Activated naive CD8-positive, alpha-beta T cell treated with anti-CD3 and anti-CD28 coated beads, Interleukin-2, amount 50 U/mL, for 16 hours (primary cell): ENCODE measurements at places on chromosomes 3 and 15.
A peak's percentile ranks its signal among the peaks of the same experiment; 100 is the strongest.

GRCh38 chr3:55584030-55584429 is 96.9 kb upstream of the WNT5A start:
- no peak for DNase-seq

GRCh38 chr3:157157836-157158235 is 2.1 kb downstream of the CCNL1 start:
- no peak for DNase-seq

GRCh38 chr3:56915966-56916586 is 114.3 kb upstream of the ARHGEF3 start:
- peak; percentile 23 for DNase-seq

DNA sequence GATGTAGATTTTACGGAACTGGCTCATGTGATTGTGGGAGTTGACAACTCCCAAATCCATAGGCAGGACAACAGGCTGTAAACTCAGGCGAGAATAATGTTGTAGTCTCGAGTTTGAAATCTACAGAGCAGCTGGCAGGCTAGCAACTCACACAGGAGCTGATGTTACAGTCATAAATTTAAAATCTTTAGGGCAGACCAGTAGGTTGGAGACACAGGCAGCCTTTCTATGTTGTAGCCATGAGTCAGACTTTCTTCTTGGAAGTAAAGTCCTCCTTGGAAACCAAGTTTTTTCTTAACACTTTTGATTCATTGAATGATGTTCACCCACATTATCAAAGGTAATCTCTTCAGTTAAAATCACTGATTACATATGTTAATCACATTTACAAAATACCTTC is 89.1 kb upstream of the ALCAM start:
- DNase-seq: no peak

DNA sequence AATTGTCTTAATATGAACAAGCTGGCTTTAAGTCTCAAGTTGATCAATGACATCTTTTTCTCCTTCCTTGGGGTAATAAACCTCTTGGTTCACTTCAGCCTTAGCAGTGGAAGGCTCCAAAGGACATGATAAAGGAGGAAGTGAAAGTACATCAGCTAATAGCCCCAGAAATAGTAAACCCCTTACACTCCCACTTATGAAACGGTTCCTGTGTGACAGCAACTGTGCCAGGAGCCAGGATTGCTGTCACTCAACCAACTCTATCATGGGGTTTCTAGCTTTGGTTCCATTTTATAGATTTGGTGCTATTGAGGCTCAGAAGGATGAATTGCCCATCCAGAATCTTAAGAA is 216.7 kb downstream of the ABHD5 start:
- no peak for DNase-seq

- DNase-seq: no peak
Observed at GRCh38 chr3:126998728-126999127, 15.8 kb downstream of the PLXNA1 start.

DNA sequence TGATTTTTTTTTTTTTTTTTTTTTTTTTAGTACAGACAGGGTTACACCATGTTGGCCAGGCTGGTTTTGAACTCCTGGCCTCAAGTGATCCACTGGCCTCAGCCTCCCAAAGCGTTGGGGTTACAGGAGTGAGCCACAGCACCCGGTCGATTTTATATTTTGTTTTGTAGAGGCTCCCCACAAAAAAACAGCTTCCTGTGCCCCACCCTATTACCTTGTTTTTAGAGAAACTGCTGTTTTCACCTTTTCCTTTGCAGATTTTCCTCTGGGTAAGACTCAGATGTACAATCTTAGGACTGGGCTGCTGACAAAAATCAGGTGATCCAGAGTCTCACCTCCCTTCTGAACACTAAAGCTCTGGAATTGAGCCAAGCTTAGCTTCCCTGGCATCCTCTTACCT is 20.6 kb downstream of the ARRDC4 start:
- no peak for DNase-seq

GRCh38 chr3:160287666-160288065 is 62.4 kb downstream of the C3orf80 start:
- no peak for DNase-seq

DNA sequence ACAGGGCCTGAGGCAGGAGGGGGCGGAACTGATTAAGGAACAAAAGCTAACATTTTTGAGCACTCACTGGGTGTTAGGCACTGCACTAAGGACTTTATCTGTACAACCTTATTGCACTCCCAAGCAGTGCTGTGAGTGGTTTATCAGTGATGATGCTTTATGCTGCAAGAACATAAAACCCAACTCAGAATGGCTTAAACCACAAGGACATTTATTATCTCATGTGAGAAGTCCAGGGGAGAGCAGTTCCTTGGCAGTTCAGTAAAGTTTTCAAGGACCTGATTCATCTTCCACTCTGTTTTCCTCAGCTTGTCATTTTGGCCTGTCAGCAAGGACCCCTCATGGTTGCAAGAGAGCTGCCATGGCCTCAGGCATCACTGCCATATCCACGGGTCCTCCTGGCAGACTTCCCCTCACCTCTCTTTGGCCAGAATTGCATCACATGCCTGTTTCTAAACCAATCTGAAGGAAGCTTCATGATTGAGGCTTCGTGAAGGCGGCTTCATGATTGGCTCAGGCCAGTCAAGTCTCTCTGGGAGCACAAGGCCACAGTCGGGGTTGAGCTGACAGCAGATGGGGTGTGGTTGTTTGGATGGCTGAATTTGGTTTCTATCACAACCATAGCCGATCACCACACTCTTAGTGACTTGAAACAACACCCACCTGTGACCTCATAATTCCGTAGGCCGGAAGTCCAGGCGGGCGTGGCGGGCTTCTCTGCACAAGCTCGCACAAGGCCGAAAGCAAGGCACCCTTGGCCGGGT is 15.8 kb downstream of the EFCC1 start:
- no peak for DNase-seq

DNA sequence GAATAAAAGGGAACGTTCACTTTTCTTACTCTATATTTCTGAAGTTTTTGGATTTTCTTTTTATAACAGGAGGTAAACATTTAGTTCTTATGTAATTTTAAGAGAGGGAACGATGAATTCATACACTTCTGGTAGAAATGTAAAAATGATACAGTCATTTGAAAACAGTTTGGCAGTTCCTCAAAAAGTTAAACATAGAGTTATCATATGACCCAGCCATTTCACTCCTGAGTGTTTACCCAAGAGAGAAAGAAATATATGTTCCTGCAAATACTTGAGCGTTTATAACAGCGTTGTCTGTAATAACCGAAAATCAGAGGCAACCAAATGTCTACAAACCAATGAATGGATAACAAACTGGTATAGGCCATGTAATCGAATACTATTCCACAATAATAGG is 20.8 kb upstream of the CCR9 start:
- no peak for DNase-seq

GRCh38 chr3:194125442-194125841 is 10.5 kb upstream of the HES1 start:
- DNase-seq: no peak

- no peak for DNase-seq
Observed at GRCh38 chr3:42488687-42489086, 13.8 kb upstream of the VIPR1 start.

DNA sequence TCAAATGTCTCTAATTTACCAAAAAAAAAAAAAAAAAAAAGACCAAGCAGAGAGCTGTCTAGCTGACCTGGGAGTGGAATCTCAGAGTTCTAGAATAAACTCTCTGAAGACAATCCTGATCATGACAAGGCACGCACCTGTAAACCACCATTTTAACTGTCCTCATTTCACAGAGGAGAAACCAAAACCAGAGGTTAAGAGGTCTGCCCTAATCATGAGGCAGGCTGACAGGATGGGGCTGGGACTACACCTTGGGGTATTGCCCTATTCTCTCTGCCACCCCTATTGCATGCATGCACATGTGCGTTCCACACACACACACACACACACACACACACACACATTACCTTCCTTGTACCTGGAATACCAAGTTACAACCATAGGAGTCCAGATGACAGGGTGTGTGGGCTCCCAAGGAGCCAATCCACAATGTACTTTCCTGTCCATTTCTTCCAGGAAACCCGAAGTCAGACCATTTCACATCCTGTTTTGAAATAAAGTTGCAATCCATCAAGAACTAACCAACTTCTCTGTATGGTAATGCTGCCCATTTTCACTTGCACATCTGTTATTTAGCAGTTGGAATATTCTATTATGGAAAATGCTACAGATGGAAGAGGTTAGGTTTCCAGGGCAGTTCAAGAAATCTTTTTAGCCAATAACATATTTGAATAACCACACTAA is 34.6 kb downstream of the HSPBAP1 start:
- no peak for DNase-seq

DNA sequence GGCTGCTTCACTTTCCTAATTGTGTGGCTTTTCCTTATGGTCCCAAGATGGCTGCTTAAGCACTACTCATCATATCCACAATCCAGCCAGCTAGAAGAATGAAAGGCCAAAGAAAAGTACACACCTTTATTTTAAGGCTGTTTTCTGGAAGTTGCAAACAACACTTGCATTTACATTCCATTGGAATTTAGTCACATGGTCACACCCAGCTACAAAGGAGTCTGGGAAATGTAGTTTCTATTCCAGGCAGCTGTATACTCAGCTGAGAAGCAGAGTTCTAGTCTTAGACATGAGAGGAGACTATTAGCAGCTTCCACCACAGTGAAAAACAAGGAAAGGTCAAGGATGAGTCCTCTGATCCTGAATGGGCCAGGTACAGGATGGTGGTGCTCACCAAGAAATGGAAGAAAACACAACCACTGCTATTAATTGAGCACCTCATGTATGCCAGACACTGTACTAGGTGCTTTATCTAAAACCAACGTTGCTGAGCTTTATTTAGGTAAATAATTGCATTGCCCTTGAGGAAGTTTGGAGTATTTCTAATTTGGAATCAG is 28.0 kb upstream of the ATG7 start:
- no peak for DNase-seq

- DNase-seq: no peak
Observed at GRCh38 chr3:100103558-100104441, 10.5 kb downstream of the FILIP1L start.

- no peak for DNase-seq
Observed at GRCh38 chr3:55436644-55437043, 50.5 kb downstream of the WNT5A start.

GRCh38 chr3:139906418-139906817 is 28.6 kb upstream of the CLSTN2 start:
- no peak for DNase-seq

GRCh38 chr3:134630506-134630905 is 20.3 kb downstream of the KY start:
- DNase-seq: no peak

- no peak for DNase-seq
Observed at GRCh38 chr3:133620066-133620784, 41.5 kb downstream of the TOPBP1 start.

- DNase-seq: no peak
Observed at GRCh38 chr3:13484851-13485590, 4.9 kb downstream of the HDAC11 start.

DNA sequence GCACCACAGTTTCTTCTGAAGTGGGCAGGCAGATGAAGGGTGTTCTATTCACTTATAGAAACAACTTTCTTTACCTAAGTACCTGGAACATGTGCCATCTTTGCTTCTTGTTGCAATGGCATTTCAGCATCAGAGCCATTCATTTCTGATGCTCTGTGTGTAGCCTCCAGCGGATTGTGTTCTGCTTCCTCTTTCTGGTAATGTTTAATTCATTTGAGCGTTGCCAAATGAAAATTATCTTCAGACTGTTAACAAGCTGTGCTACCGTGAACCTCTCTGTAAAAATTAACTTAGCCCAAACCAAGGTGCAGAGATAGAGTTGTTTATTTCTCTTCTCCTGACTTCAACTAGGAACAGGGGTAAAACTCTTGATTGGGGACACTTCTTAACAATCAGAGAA is 302.0 kb downstream of the EDEM1 start:
- no peak for DNase-seq

- no peak for DNase-seq
Observed at GRCh38 chr15:79339588-79340314, 28.8 kb downstream of the TMED3 start.

GRCh38 chr3:192827863-192828594 is 89.6 kb downstream of the MB21D2 start:
- no peak for DNase-seq

GRCh38 chr3:16365491-16366128 is 100.6 kb downstream of the OXNAD1 start:
- DNase-seq: no peak

- DNase-seq: no peak
Observed at GRCh38 chr3:167493244-167493643, 19.4 kb upstream of the SERPINI2 start.

DNA sequence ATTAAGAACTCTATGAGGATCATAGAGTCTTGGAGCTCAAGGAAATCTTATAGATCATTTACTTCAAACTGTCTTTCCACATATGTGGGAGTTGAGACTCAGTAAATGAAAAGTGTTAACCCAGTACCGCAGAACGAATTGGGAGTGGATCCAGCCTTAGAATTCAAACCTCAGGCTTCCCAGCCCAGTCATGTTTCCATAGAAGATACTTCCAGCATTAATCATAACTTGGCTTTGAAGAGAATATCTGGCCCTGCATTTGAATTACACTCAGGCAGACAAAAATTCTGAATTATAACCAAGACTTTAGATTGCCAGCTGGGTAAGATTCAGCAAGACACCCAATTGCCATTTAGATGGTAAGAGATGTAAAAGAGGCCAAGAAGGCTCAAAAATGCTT is 972.0 kb downstream of the TUSC7 start:
- no peak for DNase-seq

DNA sequence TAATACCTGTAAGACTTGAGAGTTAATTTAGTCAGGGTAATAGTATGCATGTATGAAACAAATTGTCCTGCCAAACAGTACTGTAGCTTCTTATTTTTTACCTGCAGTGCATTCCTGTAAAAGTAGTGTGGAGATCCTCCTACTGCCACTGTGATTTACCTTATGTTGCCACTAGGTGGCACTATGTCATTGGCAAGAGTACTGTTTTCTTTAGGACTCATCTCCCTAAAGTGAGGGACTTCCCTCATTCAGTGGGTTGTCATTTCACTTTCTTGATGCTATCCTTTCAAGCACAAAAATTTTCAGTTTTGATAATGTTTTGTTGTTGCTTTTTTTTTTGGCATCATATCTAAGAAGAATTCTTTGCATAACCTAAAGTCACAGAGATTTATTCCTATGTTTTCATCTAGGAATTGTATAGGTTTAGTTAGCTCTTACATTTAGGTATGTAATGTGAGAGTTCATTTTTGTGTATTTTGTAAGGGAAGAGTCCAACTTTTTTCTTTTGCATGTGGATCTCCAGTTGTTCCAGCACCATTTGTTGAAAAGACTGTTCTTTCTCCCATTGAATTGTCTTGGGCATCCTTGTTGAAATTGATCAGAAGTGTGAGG is 105.7 kb downstream of the AKAP13 start:
- DNase-seq: peak; percentile 37
